H54 (cell line): ENCODE measurements at places on chromosomes 1 and 21.

- DNase-seq: no peak
Measured at GRCh38 chr1:79322511-79323027, 316.0 kb upstream of the ADGRL4 start.

DNA sequence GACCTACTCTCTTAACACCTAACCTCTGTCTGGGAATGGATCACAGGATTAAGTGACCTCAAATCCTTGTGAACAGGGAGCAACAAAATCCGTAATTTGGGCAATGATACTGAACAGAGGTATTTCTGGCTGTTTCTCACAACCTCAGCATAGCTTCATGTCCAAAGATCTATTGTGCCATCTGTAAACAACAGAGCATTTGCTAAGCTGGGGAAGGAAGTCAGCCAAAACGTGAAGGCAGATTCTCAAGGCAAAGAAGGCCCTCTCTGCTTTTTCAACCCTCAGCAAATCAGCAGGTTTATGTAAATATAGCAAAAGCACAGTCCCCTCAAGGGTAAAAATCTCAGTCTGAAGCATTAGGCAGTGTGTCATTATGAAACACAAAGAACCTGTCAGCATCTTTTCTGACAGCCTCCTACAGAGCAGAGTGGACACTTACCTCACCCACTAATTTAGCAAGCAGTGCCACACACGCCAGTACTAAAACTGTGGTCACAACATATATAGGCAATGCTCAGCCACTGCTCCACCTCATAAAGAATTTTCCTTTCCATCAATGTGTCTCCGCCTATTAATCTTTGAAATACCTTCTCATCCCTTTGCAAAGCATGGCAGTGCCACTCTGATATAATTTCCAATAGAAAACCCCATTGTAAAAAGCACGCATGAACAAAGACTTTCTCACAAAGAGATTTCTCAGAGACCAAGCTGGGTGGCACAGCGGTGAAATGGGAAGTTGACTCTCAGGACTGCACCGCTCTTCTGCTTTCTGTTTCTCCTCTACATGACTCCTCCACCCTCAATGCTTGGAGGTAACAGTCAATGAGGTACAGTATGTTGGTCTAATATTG is 188.0 kb downstream of the RERE start:
- DNase-seq: no peak

- DNase-seq: no peak
Measured at GRCh38 chr1:6905790-6906189, 120.5 kb downstream of the CAMTA1 start.

DNA sequence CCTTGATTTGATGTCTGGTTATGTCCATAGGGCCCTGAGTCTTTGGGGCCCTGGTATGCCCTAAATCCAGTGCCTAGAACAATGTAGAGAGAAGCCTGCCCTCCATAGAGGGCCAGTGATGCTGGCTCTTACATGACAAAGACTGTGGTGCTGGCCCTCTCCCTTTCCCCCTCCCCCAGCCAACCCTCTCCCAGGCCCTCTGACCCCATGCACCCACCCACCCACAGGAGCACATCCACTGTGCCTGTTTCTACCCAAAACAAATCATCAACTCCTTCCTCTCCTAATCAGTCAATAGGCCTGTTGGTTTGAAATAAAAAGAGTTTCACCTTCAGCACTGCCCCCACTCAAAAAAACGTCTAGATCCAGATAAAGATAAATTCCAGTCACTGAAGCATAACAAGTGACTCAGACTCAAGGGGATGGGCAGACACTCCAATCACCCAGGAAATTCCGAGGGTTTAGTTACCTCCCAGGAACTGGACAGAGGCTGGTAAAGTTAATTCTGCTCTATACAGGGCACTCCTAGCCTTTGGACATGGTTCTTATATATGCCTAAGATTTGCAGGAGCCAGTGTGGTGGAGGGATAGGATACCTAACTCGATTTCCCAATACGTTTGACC is 144.8 kb upstream of the VANGL1 start:
- DNase-seq: peak; percentile 33

DNA sequence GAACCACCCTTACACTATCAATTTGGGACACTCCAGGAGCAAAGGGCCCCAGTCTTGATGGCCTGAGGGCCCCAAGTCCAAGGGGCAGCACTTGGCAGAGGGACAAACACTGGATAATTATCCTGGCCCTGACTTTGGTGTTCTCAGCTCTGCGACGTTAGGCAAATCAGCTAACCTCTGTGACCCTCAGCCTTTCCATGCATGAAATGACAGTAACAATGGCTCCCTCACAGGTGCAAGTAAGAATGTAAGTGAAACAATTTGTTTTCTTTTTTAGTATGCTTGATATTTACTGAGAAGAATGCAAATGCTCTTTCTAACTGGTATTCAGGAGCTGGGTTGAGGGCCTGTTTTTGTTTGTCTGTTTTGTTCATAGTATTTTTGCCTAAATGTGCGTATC is 61.6 kb upstream of the PRDX6 start:
- DNase-seq: no peak
